ENCODE measurements at places on chromosomes 12 and 14.

DNA sequence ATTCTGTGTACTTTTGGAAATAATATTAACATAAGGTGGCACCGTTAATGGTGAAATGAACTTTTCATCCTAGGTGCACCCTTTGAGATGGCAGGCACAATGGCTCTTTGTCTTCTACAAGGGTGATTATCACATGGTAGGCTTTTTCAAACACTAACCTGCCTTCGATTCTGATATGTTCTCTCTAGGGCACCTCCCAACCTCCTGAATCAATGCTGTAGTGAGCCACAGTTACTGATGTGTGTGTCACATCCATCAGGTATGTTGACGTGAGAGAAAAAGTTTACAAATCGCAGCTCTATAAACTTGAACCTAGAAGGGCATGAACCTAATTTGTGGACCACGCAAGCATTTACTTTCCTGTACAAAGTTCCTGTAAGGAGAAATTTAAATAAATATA lies 25.4 kb downstream of the PDE3A start:
- DNase-seq = no peak

- no peak for DNase-seq
Measured at GRCh38 chr12:5171701-5172100, 128.0 kb downstream of the KCNA5 start.

DNA sequence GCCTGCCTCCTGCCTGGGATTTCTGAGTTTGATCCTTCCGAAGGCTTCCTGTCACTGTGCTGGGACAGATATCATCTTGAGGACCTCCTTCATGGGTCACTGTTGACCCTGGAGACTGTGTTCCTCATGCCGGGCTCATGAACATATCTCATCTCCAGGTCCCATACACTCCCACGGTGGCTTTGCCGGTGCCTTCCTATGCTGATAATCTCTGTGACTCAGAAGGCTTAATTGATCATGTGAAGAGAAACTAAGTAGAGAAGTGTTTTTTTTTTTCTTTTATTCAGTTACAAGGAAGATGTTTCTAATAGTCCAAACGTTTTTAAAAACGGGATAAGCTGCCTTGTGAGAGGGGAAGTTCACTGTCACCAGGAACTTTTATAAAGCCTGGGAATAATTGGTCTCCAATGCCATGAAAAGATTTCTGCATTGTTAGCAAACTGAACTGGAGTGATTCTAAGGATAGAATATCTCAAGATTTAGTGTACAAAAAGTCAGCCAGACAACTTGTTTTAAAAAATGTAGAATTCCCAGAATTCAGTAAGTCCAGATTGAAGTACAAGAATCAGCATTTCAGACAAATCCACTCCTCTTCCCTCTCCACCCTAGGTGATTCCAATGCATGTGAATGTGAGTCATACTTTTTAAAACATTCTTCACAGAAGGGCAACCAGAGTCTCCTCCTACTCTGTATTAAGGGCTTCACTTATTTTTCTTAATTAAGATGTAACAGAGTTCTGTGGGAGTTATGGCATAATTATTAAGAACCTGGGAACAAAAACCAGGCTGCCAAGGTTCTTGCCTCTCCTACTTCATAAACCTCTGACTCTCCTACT lies 139.8 kb upstream of the LGR5 start:
- no peak for DNase-seq

DNA sequence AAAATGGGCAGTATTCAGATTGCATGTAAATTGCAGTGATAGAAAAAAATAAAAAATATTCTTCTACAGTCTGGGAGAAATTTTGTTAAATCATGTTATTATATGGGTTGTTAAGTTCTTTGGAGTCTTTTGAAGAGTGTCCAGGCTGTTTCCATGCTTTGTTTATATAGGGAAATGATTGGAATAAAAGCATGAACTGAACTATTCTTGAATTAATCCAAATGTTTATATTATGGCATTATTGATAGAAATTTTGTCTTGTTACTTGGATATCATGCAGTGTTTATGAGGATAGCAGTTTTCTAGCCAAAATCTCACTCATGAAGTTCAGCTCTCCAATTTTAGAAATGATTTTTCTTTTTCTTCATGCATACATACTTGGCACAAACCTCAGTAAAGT lies 108.2 kb upstream of the NAV3 start:
- DNase-seq = no peak

DNA sequence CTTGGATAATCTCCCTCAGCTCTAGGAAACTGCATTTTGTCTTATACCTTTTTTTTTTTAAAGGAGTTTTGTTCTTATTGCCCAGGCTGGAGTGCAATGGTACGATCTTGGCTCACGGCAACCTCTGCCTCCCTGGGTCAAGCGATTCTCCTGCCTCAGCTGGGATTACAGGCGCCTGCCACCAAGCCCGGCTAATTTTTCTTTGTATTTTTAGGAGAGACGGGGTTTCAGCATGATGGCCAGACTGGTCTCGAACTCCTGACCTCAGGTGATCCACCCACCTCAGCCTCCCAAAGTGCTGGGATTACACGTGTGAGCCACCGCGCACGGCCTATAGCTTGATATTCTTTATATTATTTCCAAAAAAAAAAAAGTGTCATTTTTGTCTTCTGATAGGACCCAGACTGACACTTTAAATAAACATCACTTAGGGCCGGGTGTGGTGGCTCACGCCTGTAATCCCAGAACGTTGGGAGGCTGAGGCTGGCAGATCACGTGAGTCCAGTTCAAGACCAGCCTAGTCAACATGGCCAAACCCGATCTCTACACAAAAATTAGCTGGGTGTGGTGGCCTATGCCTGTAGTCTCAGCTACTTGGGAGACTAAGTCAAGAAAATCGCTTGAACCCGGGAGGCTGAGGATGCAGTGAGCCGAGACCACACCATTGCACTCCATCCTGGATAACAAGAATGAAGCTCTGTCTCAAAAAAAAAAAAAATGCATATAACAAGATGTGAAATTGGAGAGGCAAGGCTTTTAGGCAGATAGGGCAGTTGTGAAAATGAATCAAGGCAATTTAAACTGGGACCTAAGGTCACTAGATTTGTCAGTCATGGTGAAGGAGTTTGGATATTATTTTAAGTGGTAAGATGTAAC lies 18.4 kb downstream of the SLC2A3 start:
- no peak for DNase-seq

GRCh38 chr12:49189731-49190716 lies 1.1 kb upstream of the TUBA1A start:
- no peak for DNase-seq

Data from NCI-H2081 treated with DMSO at 0.1 percent for 48 hours (cell line).